ENCODE measurements at places on chromosomes 2 and 18.

DNA sequence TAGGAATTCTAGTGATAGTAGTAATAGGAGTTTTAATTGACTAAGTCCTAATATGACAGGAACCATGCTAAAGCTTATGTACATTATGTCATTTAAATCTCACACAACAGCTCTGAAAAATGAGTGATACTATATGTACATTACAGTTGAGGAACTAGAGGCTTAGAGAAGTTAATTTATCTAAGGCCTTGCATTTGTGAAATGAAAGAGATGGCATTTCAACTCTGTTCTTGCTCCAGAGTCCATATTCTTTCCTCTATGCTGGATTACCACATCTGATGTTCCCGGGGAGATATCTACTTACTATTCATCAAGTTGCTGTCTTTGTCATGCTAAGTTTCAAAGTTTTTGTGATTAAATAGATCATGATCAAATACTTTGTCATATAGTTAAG lies 5.7 kb downstream of the AGPS start:
- no peak for DNase-seq

- DNase-seq = no peak
These were observed 403.5 kb downstream of the SETBP1 start for GRCh38 chr18:45084206-45084605.

GRCh38 chr2:230419181-230419580 lies 3.2 kb downstream of the SP100 start:
- no peak for DNase-seq

GRCh38 chr2:195779491-195779890 lies 122.5 kb downstream of the SLC39A10 start:
- no peak for DNase-seq

GRCh38 chr2:185291035-185291647 lies 447.5 kb upstream of the FSIP2 start:
- no peak for DNase-seq

GRCh38 chr2:68658266-68658665 lies 14.9 kb downstream of the PROKR1 start:
- no peak for DNase-seq
